ENCODE measurements at places on chromosomes 11 and 22.
A peak's percentile ranks its signal among the peaks of the same experiment; 100 is the strongest.

DNA sequence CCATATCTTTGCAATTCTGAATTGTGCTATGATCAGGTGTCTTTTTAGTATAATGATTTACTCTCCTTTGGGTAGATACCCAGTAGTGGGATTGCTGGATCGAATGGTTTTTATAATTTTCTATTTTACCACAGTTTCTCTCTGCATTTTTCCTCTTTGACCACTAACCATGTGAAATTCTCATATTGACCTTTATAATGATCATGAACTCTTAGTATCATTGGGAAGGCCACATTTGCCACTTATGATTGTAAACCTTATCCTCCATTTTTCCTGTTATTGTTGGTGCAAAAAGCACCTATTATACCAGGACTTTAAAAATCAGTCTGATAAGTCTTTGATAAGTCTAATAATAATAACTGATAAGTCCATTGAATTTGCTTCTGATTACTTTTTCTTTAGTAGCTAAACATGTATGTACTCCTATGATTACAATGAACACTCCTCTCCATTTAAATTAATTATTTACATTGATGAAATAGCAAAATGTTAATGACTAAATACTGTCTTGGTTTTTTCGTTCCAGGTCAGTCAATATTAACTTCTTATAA is 9.6 kb downstream of the NEAT1 start:
- DNase-seq: no peak

DNA sequence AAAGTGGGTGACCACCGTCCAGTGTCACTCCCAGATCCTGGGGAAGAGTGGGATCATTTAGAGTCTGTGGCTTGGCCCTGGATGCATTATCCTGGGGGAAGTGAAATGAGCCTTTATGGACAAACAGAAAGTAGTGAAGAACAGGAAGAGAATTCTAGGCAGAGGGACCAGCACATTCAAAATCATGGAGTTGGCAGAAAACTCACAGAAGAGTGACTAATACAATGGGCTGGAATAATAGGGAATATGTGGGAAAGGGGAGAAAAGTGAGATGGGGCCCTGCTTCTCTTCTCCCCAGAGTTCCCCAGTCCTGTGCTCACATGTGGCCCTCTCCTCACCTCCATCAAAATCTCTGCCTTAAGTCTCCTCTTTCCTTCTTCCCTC is 84.3 kb downstream of the CCDC81 start:
- DNase-seq: no peak

GRCh38 chr11:20022363-20023081 is 137.8 kb downstream of the DBX1 start:
- no peak for DNase-seq

GRCh38 chr11:119706887-119707286 is 22.1 kb downstream of the NECTIN1 start:
- DNase-seq: no peak

GRCh38 chr22:22709719-22710445 is 65.5 kb downstream of the GGTLC2 start:
- DNase-seq: no peak

DNA sequence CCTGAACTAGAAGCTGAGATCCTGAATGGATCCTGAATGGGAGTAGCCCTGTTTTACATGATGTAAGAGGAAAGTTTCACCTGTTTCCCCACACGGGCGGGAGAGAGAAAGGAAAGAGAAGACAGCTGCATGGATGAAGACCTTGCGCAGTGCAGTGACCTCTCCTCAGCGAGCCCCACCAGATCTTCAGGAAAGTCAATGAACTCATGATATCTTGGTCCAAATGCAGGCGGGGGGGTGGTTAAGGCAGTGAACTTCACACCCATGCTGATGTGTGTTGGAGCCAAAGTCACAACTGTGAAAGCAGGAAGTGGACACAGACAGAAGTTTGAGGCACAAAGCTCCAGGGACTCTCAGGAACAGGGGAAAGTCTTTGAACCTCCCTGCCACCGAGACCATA is 8.6 kb upstream of the FJX1 start:
- DNase-seq: no peak

GRCh38 chr11:123249354-123249753 is 54.3 kb upstream of the CLMP start:
- DNase-seq: no peak

DNA sequence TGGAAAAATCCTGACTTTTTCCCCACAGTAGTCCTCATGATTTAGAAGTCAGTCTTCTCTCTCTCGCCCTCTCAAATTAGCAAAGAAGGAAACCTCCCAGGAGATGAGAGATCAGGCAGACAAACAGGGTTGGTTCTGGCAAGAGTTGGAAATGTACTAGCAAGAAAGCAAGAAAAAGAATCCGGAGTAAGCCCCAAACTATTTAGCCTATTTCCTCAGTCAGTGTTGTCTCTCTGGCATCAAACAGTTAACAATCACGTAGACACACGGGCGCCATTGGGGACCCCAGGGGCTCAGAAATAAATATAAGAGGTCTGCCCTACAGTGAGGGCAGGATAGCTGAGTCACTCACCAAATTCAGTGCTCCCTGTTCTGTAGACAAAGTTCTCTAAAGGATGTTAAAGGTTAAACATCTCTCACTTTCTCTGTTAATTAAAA is 4.7 kb downstream of the C11orf52 start:
- DNase-seq: no peak

GRCh38 chr22:30649430-30650007 is 13.9 kb downstream of the SLC35E4 start:
- peak; percentile 37 for DNase-seq

DNA sequence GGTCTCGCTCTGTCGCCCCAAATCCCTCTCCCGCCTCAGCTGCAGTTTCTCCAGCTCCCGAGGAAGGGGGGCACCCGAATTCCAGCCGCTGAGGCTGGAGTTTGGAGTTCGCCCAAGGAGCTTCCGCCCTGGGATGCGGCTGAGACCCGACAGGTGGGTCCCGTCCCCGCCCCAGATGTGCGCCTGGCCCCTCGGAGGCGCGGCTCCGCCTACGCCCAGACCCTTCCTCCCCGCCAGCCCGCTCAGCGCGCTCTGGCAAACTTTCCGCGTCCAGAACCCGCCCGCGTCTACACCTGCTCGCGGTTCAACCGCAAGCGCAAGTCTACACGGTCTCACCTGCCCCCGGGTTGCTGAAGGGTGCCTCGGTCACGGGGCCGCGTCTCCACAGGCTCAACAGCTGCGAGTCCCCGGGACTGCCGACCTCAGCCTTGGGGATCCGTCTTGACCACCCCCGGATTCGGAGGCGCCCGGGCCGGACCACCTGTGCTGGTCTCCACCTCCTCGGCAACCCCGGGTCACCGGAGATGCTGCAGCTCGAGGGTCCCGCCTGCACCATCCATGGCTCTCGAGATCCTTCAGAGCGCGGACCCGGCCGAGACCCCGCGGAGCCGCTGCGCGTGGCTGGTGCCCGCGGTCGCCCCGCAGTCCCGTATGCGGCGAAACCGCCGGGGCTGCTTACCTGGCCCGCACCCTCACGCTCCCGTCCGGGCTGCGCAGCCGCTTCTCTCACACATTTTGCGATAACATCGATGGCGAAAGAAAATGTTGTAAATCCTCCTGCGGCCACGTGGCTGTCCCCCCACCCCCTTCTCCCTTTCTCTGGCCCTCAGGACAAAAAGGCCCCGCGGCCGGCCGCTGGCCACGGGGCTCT is 63.6 kb downstream of the NFAM1 start:
- peak; percentile 17 for DNase-seq

DNA sequence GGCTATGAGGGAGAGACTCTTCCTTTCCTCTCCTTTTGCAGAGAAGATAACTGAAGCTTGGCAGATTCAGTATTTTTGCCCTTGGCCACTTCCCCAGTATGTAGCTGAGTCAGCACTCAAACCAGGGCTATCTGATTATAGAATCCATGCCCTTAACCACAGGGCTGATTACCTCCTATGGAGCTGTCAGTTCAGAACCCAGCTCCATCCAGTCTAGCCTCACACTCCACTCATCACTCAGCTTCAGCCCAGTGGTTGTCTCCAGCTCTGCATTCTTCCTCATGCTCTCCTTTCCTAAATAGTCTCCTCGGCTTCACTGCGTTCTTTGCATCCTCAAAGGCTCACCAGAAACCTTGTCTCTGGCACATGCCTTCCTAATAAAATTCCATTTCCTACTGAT is 151.6 kb upstream of the BLID start:
- no peak for DNase-seq

GRCh38 chr11:64102005-64102738 is 63.7 kb downstream of the MACROD1 start:
- no peak for DNase-seq

DNA sequence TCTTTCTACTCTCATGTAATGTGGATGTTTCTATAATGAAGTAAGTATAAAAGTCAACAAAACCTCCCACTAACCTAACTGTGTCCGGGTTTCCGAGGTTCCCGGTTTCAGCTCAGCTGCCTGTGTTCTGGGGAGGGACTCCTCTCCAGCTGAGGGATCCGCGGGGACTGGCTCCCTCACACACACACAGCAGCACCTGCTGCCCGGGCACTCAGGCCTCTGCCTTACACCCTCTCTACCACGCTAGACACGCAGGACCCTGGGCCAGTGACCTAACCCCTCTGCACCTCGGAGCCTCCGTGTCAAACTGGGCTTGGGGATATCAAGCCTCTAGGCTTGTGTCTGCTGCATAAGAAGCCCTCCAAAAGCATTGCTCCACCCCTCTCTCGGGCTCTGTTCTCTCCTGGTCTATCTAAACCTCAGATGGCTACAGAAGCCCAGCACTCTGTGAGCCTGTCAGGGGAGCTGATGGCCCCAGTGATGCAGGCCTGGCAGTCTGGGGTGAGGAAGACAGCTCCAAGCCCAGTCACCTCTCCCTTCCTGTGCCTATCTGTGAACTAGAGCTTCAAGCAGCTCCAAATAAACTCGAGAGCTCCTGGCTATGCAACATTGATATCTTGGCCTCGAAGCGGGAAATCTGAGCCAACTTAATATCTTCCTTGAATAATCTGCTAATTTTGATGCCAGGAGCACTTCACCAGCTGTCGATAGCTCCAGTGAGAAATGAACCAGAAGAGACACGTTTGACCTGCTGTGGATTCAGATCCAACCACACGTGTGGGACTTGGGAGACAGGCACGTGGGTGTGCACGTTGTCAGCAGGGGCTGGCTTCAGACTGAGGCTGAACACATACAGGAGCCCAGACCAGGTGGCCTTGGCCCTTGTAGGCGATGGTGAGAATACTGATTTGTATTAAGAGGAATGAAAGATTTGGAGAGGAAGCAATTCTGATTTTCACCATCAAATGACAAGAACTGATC is 232.7 kb upstream of the B3GAT1 start:
- no peak for DNase-seq

- no peak for DNase-seq
These were observed 748.3 kb upstream of the CCDC90B start for GRCh38 chr11:84034484-84034883.

- no peak for DNase-seq
These were observed 7.0 kb downstream of the PGM2L1 start for GRCh38 chr11:74391193-74391592.

DNA sequence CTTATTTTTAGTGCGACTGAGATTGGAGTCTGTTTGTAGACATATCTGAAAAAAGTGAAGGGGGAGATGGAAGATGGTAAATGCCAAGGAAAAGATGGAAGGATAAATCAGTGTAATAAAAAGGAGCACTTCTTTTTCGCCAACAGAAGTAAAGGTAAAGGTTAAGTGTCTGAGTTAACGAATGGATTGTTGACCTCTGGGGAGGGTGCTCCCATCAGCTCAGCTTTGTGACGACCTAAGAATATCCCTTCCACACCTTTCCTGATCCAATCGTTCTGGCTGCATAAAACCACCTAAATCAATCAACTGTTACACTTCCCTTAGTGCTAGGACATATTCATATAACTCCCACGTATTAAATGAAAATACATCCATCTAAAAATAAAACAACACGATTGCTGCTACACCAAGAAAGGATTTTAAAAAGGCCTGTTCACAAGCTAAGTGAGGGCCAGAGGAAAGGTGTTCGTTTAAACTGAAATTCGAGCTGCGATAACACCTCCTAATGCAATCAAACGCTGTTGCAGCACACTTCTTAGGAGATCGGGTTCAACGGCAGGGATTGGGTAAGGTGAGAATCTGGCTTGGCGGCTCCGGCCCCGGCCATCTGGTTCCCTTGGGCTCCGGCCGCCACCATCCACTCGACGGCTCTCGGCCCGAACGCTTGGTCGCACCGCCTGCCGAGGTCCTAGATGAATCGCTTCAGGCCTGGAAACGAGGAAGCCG is 658 bp downstream of the C11orf71 start:
- no peak for DNase-seq

DNA sequence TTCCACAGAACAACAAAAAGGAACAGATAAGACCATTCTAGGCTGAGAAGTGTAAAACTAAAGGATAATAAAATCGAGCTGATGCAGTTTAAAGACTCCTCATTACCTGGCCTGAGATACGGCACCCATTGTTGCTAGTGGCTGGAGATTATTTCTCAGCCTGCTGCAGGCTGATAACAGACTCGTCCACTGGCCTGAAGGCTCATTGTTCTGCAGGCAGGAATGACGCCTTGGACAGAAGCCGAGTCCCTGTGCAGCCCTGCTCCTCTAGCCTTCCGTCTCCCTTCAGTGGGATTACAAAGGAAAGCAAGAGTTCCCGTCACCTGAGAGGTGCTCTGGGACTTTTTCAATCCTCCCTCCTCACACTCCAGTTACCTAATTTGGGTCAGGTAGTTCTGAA is 1065.3 kb downstream of the OPCML start:
- DNase-seq: no peak

DNA sequence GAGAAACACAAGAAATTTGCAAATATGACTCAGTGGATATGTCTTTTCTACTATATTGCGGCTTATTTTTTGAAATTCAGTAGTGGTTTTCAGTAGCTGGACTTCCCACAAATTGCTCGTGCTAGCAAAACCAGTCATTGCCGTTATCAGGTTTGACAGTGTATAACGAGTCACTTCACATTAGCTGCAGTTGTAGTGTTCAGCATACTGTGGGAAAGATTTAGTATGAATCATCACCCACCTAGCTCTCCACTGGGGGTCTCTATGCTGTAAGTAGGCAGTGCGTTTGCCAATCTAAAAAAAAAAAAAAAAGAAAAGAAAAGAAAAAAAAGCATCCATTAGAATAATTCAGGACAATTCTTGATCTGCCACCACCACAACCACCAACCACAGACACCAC is 1318.9 kb downstream of the LRRC4C start:
- DNase-seq: no peak

DNA sequence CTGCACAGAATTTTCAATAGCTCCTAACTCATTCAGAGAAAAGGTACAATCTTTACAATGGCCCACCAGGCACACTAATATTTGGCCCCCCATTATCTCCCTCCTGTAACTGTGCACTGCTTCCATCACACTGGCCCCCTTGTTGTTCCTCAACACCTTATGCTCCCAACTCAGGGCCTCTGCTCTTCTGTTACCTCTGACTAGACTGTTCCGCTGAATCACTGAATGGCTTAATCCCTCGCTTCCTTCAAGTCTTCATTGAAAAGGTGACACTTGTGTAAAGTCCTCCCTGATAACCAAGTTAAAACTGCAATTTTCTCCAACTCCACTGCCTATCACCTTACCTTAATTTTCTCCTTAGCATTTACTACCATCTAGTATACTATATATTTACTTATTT is 21.8 kb downstream of the PIK3C2A start:
- no peak for DNase-seq

Measured in T-helper 9 cell (primary cell).